ENCODE measurements at places on chromosomes 3 and 15.

DNA sequence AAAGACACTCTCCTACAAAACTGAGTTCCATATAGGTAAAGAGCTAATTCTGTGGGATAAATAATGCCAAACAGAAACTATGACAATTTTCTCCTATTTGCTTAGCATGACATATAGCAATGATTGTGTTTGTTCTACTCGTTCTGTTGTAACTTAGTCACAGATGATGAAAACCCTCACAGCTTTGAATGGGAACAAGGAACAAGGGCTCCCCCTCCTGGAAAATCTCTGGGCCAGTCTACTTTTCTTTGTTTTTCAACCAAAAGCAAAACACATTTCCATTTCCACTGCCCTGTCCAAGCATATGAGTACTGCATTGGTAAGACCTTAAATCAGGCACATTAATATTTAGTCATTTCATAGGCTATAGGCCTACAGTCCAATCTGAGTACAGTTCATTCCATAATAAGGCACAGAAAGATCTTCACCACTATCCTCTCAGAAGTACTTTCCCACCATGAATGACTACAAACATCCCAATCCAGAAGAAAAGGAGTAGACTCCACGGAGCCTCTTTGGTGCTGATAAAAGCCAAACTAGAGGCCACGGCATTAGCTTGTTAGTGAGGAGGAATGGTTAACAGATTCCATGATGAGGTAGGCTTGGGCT lies 67.1 kb downstream of the ATP8B4 start:
- ATAC-seq: no peak

DNA sequence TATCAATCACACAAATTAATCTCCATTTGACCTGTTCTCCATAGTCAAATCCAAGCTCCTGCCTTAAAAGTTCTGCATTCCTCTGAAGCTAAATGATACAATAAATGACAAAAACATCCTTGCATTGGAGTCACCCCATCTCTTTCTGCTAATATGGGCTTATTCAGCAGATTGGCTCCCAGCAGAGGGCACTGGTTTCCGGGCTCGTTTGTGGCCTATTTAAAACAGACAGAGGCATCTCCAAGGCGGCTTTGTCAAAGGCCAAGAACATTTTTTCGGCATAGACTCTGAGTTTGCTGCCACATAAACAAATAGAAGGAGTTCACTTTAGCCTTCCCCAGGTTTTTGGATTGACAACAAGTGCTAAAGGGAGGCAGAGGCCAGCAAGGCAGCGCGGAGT lies 204.4 kb upstream of the RASGRP1 start:
- no peak for ATAC-seq

DNA sequence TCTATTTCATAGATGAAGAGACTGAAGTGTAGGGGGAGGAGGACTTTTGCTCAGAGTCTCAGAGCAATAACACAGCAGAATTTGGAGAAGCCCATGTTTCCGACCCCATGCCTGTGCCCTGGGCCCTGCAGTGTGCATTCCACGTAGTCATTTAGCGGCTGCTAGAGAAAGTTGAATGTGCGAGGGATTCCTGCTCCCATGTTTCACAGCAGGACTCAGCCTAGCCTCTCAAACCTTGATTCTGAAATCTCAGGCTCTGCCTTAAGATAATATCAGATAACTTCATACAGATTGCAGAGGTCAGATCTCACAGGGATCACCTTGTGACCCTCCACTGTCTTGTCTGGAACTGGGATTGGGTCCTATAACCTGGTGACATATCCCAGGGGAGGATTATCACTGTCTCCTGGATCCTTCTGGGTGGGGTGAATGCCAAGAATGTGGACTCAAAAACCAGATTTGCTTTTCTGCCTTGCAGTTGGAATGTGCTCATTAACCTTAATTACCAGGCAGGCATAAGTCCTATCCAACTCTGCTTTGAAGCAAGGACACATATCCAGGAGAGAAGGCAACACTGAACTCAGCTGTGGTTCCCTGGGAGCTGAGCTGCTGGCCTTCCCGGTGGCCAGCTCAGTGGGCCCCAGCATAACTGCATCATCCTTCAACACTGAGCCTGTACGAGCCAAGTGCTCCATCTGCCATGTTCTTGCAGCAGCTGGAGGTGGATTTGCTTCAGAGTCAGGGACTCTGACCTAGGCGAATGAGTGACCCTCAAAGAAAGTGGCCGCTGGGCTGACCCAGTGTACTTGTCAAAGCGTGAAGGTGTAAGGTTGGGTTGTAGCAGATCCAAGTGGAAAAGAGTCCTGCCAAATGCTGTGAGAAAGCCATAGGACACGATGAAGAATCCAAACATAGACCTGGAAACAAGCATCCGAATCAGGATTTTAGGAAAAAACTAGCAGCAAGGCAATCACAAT lies 43.0 kb downstream of the CTXND1 start:
- ATAC-seq: no peak

DNA sequence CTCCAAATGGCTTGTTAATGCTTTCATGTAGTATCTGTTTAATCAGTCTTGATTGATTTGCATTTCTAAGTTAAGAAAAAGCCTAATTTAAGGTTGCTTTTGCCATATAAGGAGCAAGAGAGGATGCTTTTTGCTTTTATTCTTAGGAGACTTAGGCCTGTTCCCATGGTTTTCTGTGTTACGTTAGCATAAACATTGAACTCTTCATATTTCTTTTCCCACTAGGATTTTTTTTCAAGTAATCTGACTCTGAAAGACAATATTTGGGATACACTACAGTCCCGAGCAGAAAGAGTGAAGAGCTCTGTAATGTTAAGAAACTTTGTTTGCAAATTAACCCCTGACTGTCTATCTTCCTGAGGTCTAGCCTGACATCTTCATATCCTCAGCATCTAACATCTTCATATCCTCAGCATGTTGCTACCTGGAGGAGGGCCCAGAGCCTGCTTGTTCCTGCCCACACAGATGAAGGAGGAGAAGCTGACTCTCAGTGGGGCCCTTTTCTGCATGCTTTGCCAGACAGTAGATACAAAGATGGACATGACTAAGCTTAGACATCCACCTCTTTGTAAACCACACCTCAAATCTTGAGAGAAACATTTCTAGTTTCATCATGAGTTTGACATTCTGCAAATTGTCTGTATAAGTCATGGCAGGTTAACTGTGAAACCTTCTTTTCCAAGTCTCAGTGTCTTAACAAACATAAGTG lies 86.2 kb upstream of the COL6A5 start:
- no peak for ATAC-seq

GRCh38 chr3:113269661-113270060 lies 58.3 kb downstream of the BOC start:
- ATAC-seq: no peak

DNA sequence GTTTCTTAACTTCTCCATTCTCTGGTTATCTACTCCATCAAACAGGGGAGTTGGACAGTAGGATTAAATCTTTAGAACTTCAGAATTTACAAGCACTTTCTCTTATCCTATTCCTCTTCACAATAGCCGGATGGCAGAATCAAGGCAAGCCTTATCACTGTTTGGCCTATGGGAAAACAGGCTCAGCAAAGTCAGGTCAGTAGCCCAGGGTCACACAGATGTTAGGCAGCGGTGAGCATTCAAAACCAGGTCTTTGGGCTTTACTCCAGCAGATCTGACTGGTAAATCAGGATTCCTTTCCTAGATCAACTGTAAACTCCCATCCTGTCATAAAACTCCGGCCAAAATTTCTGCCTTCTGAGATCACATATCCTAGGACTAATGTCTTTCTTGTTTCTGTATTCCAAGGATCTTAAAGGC lies 258.4 kb downstream of the OPA1 start:
- ATAC-seq: no peak

DNA sequence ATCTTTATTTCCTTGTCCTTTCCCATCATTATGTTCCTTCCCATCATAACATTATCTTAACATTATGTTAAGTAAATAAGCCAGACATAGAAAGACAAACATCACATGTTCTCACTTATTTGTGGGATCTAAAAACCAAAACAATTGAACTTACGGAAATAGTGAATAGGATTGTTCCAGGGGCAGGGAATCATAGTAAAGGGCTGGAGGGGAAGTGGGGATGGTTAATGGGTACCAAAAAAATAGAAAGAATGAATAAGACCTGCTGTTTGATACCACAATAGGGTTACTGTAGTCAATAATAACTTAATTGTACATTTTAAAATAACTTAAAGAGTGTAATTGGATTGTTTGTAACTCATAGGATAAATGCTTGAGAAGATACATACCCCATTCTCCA lies 36.7 kb upstream of the MBNL1 start:
- ATAC-seq: no peak
